ENCODE measurements at places on chromosomes 16 and 17. TPM values are rescaled to one million over a fixed set of nuclear protein-coding genes. Genes with fewer than 3 reads are reported as not detected.

RAD51D gene
- 20.8 TPM for total RNA-seq

- no peaks in the 10 kb centered on the region for H3K4me1 ChIP-seq
- no peak overlapping the region for H3K27ac ChIP-seq
- H3K4me3 ChIP-seq: no peak overlapping the region
- no peak for DNase-seq
- H3K36me3 ChIP-seq: no peaks in the 10 kb centered on the region
Observed at GRCh38 chr16:78794581-78795250, 695.3 kb downstream of the WWOX start.

CHMP6 gene
- total RNA-seq: 28.2 TPM

GRCh38 chr17:7560172-7561027, 1.3 kb upstream of the SENP3 start:
- peaks cover 32% of the 10 kb centered on the region for H3K36me3 ChIP-seq
- H3K27ac ChIP-seq: peak overlapping the region; percentile 93
- DNase-seq: peak; percentile 65
- peak overlapping the region; percentile 82 for H3K4me3 ChIP-seq
- H3K4me1 ChIP-seq: peaks cover 44% of the 10 kb centered on the region

DNA sequence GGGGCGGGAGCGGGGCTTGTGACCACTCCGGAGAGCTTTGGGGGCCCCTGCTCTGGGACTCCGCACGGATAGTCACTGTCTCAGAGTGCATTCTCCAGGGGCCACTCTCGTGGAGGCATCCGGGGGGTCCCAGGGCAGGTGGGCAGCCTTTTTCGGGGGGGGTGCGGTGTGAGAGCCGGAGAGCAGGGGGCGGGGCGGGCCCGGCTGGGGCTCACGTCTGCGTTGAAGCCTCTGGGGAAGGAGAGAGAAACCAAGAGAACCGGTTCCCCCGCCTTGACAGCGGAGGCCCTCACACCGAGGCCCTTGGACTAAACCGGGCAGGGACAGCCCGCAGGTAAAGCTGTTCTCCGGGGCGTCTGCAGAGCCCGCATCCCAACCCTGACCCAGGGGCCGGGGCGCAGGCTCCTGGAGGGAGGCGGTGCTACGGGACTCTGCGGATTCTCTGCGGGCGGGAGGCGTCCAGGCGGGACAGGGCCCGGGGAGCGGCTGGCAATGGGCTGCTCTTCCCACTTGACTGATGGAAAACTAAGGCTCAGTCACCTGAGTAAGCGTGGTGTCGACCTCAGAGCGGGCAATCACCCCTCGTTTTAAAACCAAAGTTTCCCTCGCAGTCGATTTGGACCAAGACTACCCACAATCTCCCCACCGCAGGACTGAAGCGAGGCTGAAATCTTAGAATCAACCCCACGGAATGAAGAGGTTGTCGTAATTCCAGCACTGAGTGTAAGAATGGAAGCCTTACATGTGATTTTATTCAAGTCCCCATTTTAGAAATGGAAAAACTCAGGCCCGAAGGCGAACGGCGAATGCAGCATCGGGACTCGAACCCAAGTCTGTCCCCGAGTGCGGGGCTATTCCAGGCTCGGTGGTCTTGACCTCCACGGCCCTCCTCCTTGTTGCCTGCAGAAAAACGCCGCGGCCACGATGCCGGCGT, 49.6 kb upstream of the AMZ2 start:
- H3K4me1 ChIP-seq: peaks cover 21% of the 10 kb centered on the region
- no peaks in the 10 kb centered on the region for H3K36me3 ChIP-seq
- no peak overlapping the region for H3K4me3 ChIP-seq
- DNase-seq: no peak
- peaks cover 48% of the 10 kb centered on the region for H3K27me3 ChIP-seq

- H3K4me1 ChIP-seq: peaks cover 37% of the 10 kb centered on the region
- DNase-seq: peak; percentile 100
- peak within 1 kb of the TSS; percentile 96 for H3K27ac ChIP-seq
- peak within 1 kb of the TSS; percentile 97 for H3K4me3 ChIP-seq
- no peaks in the 10 kb centered on the region for H3K27me3 ChIP-seq
- peaks cover 30% of the 10 kb centered on the region for H3K36me3 ChIP-seq
Observed at GRCh38 chr17:7306911-7307685, at the start of gene EIF5A. Gene EIF5A, plus strand, starts transcription at chr17:7307628. Its CDS starts 2,008 bp downstream, at chr17:7309636.

GRCh38 chr16:54316095-54316889, 29.7 kb upstream of the IRX3 start:
- no peak overlapping the region for H3K27ac ChIP-seq
- no peak overlapping the region for H3K4me3 ChIP-seq
- no peaks in the 10 kb centered on the region for H3K36me3 ChIP-seq
- H3K27me3 ChIP-seq: no peaks in the 10 kb centered on the region
- no peak for DNase-seq
- H3K4me1 ChIP-seq: no peaks in the 10 kb centered on the region

GRCh38 chr16:83878838-83879237, 20.1 kb upstream of the MLYCD start:
- H3K27ac ChIP-seq: no peak overlapping the region
- H3K36me3 ChIP-seq: no peaks in the 10 kb centered on the region
- no peaks in the 10 kb centered on the region for H3K4me1 ChIP-seq
- no peak for DNase-seq

- H3K4me3 ChIP-seq: no peak overlapping the region
- H3K27me3 ChIP-seq: peaks cover 99% of the 10 kb centered on the region
- peaks cover 9% of the 10 kb centered on the region for H3K4me1 ChIP-seq
- H3K27ac ChIP-seq: no peak overlapping the region
- peak; percentile 49 for DNase-seq
- no peaks in the 10 kb centered on the region for H3K36me3 ChIP-seq
Observed at GRCh38 chr16:30028438-30029076, 2.5 kb downstream of the TLCD3B start.

USP43 gene
- 4.9 TPM for total RNA-seq

MMP28 gene
- total RNA-seq: 95.0 TPM

- H3K27me3 ChIP-seq: no peaks in the 10 kb centered on the region
- H3K36me3 ChIP-seq: no peaks in the 10 kb centered on the region
- H3K4me1 ChIP-seq: peaks cover 38% of the 10 kb centered on the region
- no peak overlapping the region for H3K27ac ChIP-seq
- H3K4me3 ChIP-seq: no peak overlapping the region
Observed at GRCh38 chr17:76511668-76512365, 10.6 kb upstream of the RHBDF2 start.

GRCh38 chr16:89599451-89599858, 14.0 kb upstream of the DPEP1 start:
- H3K36me3 ChIP-seq: no peaks in the 10 kb centered on the region
- no peaks in the 10 kb centered on the region for H3K27me3 ChIP-seq
- H3K4me1 ChIP-seq: peaks cover 10% of the 10 kb centered on the region
- no peak overlapping the region for H3K27ac ChIP-seq

- no peak for DNase-seq
- no peak overlapping the region for H3K4me3 ChIP-seq
- H3K27me3 ChIP-seq: peaks cover 32% of the 10 kb centered on the region
- peaks cover 94% of the 10 kb centered on the region for H3K4me1 ChIP-seq
Observed at GRCh38 chr17:60145006-60145935, 4.5 kb upstream of the CA4 start.

DNA sequence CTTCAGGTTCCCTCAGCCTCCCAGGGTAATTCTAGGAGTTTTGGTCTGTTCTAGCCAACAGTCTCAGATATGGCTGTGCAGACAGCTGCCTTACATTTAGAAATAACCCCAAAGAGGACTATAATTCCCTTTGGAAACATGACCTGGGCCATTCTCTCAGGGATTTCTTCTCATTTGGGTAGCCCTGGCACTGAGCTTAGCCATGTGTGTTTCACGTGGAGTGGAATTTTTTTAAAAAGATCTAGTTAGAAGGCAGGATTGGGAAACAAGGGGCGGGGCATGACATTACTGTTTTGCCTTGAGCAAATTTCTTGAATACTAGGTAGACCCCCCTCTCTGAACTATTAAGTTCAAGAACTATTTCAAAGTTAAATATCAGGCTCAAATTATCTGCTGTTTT, 29.6 kb upstream of the MRC2 start:
- no peaks in the 10 kb centered on the region for H3K27me3 ChIP-seq
- no peaks in the 10 kb centered on the region for H3K4me1 ChIP-seq
- no peak overlapping the region for H3K4me3 ChIP-seq

DNA sequence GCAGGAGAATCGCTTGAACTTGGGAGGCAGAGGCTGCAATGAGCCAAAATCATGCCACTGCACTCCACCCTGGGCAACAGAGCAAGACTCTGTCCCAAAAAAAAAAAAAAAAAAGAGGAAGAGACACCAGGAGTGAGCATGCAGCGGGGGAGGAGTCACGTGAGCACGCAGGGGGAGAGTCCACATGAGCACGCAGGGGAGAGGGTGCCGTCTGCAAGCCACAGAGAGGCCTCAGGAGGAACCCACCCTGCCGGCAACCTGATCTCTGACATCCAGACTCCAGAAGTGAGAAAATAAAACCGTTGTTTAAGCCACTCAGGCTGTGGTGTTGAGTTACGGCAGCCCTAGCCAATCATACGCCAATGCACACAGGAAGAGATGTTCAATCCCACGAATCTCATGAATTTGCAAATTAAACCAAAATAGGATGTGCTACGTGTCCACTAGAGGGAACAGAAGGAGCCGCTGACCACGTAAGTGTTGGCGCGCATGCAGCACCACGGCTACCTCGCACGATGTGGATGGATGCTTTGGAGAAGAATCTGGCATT, 42.2 kb downstream of the CCDC57 start:
- H3K27me3 ChIP-seq: no peaks in the 10 kb centered on the region
- no peaks in the 10 kb centered on the region for H3K4me1 ChIP-seq
- H3K27ac ChIP-seq: no peak overlapping the region
- no peak for DNase-seq

MYO15A gene
- 1.6 TPM for total RNA-seq

DNA sequence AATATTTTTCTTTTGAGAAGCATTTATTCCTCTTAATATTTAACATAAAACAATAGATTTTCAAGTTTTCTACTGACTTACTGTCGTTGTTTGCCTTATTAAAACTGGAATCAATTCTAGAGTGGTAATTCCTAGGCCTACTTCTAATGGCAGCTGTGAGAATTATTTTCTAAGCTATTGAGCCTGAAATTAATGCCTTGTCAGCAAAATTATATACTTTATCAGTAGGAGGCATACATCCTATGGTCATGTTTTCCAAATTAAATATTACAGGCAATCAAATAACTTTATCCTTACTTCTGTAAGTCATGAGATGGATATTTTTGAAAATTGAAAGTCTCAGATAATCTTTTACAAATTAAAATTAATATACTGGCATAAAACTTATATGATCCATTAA, 239.1 kb upstream of the CNTNAP4 start:
- H3K27me3 ChIP-seq: no peaks in the 10 kb centered on the region
- H3K36me3 ChIP-seq: no peaks in the 10 kb centered on the region
- no peak overlapping the region for H3K27ac ChIP-seq
- H3K4me3 ChIP-seq: no peak overlapping the region
- no peak for DNase-seq

DNA sequence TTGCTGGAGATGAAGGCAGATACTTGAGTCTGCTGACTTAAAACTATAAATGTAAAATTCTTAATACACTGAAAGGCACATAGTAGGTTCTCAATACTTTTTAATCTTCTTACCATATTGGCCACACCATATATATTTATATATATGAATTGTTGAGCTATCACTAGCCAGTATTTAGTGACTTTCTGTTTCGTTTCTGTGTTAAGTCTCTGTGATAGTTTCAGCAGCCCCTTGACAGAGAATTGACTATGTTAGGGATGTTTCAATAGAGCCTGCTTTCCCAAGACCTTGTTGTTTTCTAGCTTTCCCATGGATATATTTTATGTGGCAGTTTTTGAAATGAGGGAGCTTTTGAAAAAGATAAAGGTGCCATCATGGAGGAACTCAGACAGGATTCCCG, 206.5 kb upstream of the GOT2 start:
- no peak for DNase-seq
- H3K27me3 ChIP-seq: no peaks in the 10 kb centered on the region
- H3K4me3 ChIP-seq: no peak overlapping the region
- no peaks in the 10 kb centered on the region for H3K36me3 ChIP-seq
- H3K4me1 ChIP-seq: no peaks in the 10 kb centered on the region

MSLN gene
- 464 TPM for total RNA-seq

DNA sequence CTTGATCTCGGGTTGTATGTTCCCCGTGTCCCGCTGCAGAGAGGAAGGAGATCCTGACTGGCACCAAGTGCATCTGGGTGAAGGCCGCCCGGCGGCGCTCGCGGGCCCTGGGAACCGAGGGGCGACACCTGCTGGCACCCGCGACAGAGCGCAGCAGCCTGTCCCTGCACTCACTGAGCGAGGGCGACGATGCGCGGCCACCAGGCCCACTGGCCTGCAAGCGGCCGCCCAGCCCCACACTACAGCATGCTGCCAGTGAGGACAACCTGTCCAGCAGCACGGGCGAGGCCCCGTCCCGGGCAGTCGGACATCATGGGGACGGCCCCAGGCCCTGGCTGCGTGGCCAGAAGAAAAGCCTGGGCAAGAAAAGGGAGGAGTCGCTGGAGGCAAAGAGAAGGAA, 7.5 kb downstream of the BTBD17 start:
- H3K36me3 ChIP-seq: no peaks in the 10 kb centered on the region
- H3K4me3 ChIP-seq: no peak overlapping the region
- no peak overlapping the region for H3K27ac ChIP-seq
- H3K4me1 ChIP-seq: no peaks in the 10 kb centered on the region
- peaks cover 67% of the 10 kb centered on the region for H3K27me3 ChIP-seq
- DNase-seq: no peak
